Subcutaneous adipose tissue (tissue), 4 donors: ENCODE measurements at places on chromosomes 3 and 15. TPM values are rescaled to one million over a fixed set of nuclear protein-coding genes. Genes with fewer than 3 reads are reported as not detected.

Gene LYZL4
- total RNA-seq: not detected

Gene DTWD1
- 48.9 TPM for total RNA-seq

Gene NR1I2
- total RNA-seq: 0.66 TPM

Gene FSIP1
- total RNA-seq: 1.0 TPM
